ENCODE measurements at places on chromosomes 5 and 9.

DNA sequence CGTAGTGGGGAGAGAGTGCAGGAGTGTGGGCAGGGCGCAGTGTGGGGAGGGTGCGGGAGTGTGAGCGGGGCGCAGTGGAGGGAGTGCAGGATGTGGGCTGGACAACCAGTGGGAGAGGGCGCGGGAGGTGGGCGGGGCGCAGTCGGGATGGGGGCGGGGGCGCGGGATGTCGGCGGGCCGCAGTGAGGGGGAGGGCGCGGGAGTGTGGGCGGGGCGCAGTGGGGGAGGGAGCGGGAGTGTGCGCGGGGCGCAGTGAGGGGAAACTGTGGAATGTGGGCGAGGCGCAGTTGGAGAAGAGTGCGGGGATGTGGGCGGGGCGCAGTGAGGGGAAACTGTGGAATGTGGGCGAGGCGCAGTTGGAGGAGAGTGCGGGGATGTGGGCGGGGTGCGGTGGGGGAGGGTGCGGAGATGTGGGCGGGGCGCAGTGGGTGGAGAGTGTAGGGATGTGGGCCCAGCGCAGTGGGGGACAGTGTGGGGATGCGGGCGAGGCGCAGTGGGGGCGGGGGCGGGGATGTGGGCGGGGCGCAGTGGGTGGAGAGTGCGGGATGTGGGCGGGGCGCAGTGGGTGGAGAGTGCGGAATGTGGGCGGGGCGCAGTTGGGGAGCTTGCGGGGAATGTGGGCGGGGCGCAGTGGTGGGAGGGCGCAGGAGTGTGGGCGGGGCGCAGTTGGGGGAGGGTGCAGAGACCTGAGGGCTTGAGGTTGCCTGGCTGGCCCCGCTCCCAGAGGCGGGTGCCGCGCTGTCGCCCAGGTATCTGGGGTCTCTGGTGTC lies at the start of gene NXNL2:
TSS of gene NXNL2 (plus strand) at position 723 of the 770 bp plus-strand sequence. CDS start 257 bp downstream, outside the sequence.
- peak; percentile 20 for DNase-seq

DNA sequence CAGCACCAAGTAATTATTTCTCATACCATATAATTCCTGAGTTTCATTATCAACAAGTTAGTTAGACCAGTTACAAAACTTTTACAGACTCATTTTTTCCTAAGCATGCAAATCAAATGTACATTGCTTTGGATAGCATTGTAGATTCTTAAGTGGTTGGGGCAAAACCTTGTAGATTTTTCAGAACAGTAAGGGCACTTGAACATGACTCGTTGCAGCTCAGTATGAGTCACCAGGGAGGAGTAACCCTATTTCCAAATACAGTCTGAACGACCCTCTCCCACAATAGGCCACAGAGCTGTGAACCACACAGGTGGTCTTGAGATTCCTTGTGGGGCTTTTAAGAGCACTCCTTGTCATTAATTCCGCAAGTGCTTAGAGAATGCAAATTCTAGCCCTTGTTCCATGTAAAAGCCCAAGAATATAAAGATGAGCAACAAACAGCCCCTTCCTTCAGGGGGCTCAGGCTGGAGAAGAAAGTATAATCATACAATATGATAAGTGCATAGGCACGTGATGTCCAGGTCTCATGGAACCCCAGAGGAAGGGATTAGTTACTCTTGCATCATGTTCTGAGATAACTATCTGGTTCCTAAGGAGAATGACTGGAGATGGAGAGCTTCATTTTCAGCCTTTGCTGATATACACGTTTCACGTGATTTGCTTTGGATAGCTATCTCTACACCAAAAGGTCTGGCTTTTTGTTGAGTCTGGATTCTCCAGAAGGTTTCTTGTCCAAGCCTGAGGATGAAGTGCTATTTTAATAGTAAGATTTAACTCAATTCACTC lies 295.7 kb downstream of the KCNN2 start:
- DNase-seq: no peak

GRCh38 chr5:146378986-146379385 lies 40.3 kb downstream of the POU4F3 start:
- no peak for DNase-seq

GRCh38 chr9:111873901-111874300 lies 22.7 kb upstream of the UGCG start:
- no peak for DNase-seq

DNA sequence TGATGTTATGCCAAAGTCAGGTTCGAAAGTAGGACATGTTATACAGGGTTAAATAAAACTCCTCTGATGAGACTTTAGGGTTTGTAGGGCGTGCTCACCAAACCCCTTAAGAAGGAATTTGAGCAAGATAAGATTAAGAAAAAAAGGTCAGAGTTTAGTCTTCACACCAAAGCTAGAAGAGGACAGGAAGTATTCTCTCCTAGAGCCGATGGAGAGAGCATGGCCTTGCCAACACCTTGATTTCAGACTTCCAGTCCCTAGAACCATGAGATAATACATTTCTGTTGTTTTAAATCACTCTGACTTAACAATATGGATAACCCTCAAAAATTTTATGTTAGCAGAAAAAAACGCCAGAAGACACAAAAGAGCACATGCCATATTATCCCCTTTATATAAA lies 16.3 kb upstream of the PLCXD3 start:
- no peak for DNase-seq

DNA sequence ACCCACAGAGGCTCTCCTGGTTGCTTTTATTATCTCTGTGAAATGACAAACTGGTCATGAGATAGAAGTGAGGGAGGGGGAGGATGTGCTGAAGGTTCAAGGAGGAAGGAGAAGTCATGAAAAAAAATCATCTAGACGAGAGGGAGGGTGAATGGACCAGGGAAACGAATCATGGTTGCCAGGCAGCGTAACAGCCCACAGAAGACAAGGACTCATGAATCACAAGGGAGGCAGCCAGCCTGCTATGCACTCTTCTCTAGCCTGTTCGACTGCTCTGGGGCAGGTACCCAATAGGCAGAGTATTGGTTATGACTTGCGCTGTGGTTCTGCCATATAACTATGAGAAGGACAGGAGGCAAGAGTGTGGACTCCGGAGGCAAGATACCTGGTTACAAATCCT lies 475.2 kb downstream of the CDK5RAP2 start:
- DNase-seq: no peak
